ENCODE measurements at places on chromosomes 2 and 18.

DNA sequence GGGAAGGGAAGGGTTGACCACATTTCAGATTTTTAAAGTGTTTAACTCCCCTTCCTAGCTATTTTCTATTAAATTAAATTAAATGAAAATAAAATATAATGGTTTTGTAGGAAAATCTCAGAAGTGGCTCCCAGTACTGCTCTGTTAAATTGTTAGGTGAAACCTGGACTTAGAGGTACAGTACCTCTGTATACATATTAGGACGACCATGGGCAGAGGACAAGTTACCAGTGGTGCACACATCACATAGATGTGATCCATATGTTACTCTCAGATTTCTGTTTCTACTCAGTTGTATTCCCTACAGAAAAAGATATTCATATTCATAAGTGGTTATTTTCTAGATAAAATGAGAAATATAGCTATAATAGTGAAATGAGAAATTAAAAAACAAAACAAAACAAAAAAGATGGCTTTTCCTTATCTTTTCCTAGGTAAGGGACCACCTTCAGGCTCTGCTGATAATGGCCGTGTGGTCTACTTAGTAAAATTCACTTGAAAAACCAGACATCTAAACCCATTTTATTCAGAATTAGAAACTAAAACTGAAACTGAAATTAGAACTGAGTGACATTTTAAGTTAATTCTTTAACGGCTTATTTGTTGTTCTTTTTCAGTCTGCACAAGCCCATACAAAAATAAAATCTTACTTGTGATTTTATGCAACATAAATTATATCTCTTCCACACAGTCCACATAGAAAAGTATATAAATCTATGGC lies 832.5 kb upstream of the CHAC2 start:
- DNase-seq: no peak

GRCh38 chr18:8140841-8141501 lies 468.3 kb upstream of the RAB12 start:
- DNase-seq: peak; percentile 77

DNA sequence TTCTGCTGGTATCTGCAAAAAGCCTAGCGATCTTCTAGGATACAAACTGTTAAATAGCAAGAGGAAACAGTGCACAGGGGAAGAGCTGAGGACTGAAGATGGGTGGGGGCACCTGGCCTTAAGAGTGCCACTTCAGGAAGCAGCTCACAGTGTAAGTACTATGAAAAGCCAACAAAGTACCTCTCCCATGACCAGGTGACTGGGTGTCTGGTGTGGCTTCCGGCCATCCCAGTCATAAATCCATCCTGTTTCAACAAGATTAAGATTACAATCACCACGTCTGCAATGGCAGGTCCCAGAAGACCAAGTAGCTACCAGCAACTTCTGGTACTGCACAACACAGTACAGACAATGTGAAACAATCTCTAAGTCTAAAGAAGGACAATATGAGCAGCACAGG lies 15.9 kb downstream of the ERFE start:
- DNase-seq: peak; percentile 25

GRCh38 chr2:169363560-169364150 lies 1.3 kb upstream of the LRP2 start:
- DNase-seq: peak; percentile 83

- DNase-seq: no peak
Measured at GRCh38 chr2:54666634-54667265, 56.7 kb upstream of the EML6 start.

DNA sequence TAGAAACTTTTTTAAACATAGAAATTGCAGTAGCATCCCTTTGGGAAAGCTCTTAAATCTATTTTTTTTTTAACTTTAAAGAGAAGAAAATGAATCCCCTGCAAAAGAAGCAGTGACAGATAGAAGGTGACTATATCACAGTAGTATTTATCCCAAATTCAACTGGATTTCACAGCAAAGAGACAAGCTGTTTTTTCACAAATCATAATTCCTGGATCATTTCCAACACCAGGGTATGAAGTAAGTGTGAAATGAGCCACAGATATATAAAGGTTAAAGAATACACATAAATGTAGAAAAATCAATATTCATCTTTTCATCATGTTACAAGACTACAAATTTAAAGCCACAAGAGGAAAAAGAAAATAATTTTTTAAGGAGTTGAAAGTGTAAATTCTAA lies 1404.9 kb upstream of the NXPH2 start:
- no peak for DNase-seq

GRCh38 chr2:202201220-202202160 lies 36.9 kb downstream of the SUMO1 start:
- no peak for DNase-seq

GRCh38 chr2:40439473-40439872 lies 12.4 kb downstream of the SLC8A1 start:
- DNase-seq: no peak

GRCh38 chr2:88753833-88754584 lies 62.5 kb downstream of the RPIA start:
- no peak for DNase-seq

DNA sequence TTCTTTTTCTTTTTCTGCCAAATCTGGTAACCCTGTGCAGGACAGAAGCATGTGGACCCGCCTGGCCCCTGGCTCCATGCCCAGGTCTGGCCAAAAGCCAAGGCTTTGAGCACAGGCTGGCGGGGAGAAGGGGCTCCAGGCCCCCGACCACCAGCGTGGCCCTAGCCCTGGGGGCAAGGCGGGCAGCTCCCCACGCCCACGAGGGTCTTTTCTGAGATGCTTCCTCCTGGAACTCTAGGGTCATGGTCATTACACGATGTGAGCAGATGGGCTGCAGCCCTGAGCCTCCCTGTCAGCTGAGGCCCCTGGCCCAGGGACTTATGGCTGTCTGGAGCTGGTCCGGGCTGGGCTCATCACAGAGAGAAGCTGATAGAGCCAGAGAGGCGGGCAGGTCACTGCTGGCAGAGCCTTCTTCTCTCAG lies 5.7 kb upstream of the OTOS start:
- DNase-seq: no peak

DNA sequence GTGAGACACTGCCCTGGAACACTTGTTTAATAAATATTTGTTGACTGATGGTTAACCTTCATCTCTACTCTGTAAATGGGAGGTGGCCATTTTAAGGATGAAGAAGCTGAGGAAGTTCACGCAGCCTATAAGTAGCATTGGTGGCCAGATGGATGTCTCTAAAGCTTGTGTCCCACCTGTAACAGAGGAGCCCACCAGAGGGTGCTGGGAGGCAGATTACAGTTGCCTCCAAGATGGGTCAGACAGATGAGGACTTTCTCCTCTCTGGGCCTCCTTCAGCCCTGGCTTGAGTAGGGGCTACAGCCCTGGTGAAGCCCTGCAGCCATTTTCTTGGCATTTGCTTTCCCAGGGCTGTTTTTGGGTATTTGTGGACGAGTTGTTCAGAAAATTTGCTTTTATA lies 45.0 kb upstream of the MCFD2 start:
- DNase-seq: no peak

GRCh38 chr18:36849288-36850006 lies 20.5 kb downstream of the KIAA1328 start:
- no peak for DNase-seq

DNA sequence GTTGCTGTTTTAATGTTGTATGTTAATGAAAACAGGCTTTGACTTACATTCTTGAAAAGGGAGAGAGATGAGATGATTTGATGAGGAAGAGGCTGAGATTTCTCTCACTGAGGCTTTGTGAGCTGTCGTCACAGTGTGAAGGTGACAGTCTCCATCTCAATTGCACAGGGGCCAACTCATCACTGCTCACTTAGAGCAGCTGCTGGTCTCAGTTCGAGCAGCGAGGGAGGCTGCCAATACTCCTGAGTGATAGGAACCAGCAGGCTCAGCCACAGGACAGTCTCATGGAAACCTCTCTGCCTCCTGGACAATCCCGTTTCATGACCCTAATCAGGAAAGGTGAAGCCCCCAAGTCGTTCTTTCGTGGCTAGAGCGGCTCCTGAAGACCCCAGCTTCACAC lies 170.7 kb upstream of the SOX11 start:
- peak; percentile 62 for DNase-seq

DNA sequence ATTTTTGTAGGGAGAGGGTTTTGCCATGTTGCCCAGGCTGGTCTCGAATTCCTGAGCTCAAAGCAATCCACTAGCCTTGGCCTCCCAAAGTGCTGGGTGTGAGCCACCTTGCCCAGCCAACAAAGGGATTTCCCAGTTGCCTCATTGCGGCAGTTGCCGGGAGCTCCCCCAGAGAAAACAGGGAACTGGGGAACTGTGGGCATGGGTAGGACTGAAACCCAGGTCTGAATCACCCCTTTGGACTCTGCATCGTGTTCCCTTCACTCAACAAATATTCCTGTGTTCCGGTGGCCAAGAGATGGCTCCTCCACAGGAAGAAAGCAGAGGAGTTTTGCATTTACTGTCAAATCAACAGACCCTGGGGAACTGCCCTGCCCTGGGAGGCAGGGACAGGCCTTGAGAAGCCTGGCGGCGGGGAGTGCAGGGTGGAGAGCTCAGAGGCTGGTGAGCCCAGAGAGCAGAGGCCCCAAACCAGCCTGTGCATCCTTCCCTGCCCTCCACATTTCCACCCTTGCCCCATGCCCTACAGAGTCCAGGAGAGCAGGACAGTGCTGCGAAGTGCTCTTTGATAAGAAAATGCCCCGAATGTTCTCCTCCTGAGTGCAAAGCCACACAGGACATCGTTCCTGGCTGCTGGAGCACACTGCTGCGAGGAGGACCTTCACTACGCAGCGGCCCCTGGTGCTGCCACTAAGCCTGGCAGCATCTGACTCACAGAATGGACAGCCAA lies 24.9 kb downstream of the MYO7B start:
- peak; percentile 42 for DNase-seq

GRCh38 chr2:38665854-38666555 lies at the start of gene GALM:
Gene GALM (plus strand): TSS chr2:38666114. CDS start chr2:38666162, 48 bp downstream.
- DNase-seq: peak; percentile 92

DNA sequence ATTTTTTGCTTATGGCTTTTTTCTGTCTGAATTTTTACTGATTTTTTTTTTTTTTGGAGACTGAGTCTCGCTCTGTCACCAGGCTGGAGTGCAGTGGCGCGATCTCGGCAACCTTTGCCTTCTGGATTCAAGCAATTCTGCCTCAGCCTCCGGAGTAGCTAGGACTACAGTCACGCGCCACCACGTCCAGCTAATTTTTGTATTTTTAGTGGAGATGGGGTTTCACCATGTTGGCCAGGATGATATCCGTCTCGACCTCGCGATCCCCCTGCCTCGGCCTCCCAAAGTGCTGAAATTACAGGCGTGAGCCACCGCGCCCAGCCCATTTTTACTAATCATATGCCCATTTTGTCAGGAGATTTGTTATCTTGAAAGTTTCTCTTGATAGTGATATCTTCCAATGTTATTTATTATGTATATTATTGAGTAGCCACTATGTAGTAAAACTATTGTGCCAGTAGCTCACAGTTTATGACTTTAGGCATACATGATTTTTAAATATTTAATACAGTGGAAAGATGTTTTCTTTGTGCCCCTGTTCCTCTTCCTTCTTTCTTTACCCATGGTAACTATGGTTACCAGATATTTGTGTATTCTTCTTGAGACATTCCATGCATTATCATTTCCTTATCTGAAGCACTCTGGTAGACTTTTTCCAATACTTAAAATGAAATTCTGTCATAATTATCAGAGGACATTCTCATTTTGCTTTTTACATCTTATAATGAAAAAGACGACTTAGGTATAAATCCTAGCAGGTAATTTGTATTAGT lies 2.1 kb downstream of the HAT1 start:
- no peak for DNase-seq

- DNase-seq: no peak
Measured at GRCh38 chr2:149579972-149580882, 7.3 kb downstream of the MMADHC start.

DNA sequence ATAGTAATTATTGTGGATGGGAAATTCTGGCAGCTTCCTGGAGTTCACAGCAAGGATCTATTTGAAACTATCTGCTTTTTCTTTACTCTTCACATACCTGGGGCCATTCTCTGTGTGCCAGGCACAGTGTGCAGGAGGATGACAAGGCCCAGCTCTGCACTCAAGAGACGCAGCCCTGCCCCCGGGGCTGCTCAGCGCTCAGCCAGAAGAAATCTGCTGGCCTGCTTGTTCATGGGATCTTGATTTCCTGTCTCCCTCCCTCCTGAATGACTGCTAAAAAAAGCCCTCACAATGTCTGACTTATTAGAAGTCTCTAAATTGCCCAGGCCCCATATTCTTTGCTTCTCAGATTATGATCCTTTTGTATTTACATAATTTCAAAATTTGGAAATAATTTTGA lies 210.9 kb downstream of the DCDC2C start:
- no peak for DNase-seq

GRCh38 chr2:14297340-14297739 lies 335.2 kb upstream of the LRATD1 start:
- DNase-seq: no peak
